T-helper 22 cell (primary cell): ENCODE measurements at places on chromosomes 5 and 9.

- no peak for DNase-seq
Measured at GRCh38 chr5:169906745-169907649, 73.3 kb downstream of the INSYN2B start.

GRCh38 chr5:178387061-178387855, 154.7 kb upstream of the PHYKPL start:
- no peak for DNase-seq

GRCh38 chr9:92668746-92669526, 995 bp downstream of the IPPK start:
- no peak for DNase-seq

DNA sequence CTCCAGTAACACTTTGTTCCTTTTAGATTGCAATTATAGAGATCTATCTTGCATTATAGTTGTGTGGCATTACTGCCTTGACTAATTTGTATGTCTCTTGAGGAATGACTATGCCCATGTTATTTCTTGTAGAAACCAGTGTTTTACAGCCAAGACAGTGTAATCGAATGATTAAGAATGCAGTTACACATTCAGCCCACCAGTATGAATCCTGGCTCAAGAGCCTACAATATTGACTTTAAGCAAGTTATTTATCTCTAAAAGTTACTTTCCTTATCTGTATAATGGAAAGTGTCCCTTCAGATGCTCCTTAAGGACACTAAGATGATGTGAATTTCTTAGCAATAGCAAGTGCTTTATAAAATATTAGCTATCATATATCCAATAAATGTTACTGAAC, 9.7 kb upstream of the SNX24 start:
- DNase-seq = no peak

DNA sequence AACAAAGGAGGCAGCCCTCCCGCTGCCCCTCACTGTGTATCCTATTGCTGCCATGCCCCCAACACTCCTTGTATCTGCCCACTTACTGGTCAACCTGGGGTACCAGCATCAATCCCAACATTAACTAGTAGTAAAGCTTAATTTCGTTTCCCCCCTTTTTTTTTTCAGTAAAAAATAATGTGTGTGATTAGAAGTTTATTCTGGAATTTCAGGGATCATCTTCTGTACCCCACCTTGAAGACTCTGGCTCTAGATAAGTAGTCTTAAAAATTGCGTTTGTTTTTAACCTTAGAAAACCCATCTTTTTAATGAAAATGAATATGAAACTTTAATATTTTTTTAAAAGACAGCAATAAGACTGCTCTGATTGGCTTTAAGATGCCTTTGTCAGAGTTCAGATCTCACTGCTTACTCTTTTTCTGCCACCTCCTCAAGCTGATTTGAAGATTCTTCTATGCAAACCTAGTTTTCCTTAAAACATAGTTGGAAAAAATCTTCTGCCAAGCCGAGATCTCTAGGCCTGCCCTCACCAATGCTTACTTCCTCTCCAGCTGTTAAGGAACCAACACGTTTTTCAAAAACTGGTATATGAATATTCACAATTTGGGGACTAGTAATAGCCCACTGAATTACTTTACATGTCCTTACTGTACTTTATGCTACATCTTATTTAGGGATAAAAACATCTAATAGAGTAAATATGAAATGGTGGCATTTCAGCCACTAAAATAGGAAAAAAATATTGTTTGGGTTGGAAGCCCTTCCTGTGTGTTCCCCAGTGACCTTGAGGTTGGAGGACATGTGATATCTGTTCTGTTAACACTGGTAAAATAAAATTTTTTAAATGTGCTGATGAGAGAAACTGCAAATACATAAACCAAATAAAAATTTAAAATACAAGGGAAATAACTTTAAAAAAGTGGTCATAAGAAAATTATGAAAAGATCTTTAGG, 4.0 kb upstream of the RHOBTB3 start:
- no peak for DNase-seq

GRCh38 chr5:157187046-157187754, 6.6 kb downstream of the ITK start:
- DNase-seq = no peak

DNA sequence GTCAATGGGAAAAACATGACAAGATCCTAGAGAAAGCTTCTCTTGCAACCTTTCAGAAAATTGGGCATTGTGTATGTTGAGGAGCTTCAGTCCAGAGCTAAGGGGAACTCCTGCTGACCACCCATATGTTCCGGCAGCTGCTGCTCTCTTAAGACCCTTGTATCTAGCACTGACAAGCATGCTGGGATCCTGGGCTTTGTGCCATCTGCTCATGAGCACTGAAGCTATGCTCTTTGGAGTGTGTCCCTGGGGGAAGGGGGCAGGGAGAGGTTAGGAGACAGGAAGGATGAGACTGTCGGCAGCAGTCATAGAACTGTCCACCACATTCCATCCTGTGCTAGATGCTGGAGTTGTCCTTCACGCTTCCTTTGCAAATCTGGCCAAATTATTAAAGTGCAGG, 109.3 kb downstream of the JAKMIP2 start:
- no peak for DNase-seq

DNA sequence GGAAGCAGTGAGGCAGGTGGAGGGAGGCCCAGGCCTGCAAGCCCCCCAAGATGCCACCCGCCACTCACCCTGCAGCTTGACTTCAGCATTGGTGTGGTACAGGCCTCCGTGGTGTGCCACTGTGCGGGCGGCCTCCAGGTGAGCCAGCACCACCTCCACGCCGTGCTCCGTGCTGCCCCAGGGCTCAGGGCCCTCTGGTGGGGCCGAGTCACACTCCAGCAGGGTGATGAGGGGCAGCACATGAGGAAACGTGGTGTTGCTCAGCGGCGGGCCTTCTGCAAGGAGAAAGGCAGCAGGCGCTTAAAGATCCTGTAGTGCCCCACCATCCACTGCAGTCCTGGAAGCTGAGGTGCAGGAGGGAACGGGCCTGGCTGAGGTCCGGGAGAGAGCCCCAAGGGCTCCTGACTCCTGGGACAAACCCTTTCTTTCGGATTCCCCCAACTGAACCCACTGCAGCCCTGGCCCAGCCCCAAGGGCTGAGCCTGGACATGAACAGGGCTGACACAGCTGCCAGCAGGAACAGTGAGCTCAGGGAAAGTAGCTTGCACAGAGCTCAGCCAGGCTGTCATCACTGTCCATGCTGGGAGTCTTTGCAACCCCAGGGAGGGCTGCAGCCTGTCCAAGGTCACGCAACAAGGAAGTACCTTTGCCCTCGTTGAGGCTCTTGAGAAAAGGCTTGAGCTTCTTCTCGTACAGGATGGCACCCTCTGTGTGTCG, 4.7 kb upstream of the TOR2A start:
- DNase-seq = no peak

- DNase-seq = no peak
Measured at GRCh38 chr5:172659909-172660628, 19.0 kb downstream of the NEURL1B start.
